Caco-2 (cell line): ENCODE measurements at places on chromosomes 16 and 17. TPM values are rescaled to one million over a fixed set of nuclear protein-coding genes. Genes with fewer than 3 reads are reported as not detected.

- no peak for DNase-seq
These were observed 30.6 kb downstream of the IL21R start for GRCh38 chr16:27432558-27432957.

- DNase-seq, result no peak
These were observed 3.8 kb downstream of the CRYM start for GRCh38 chr16:21274172-21274726.

GRCh38 chr16:17375461-17376304 lies 95.1 kb downstream of the XYLT1 start:
- no peak for DNase-seq

Gene PPP1R1B
- total RNA-seq, result not detected in 2 replicates

- no peak for DNase-seq
These were observed 56.1 kb upstream of the ACSF3 start for GRCh38 chr16:89037261-89038152.

- DNase-seq, result no peak
These were observed 275.3 kb downstream of the PARN start for GRCh38 chr16:14354561-14355351.

GRCh38 chr17:76582660-76583059 lies 3.0 kb downstream of the ST6GALNAC2 start:
- DNase-seq, result no peak

Gene SLC9A5
- total RNA-seq, result 2.3 and 2.4 TPM in 2 replicates

Gene CLEC19A
- total RNA-seq, result not detected in 2 replicates

Gene HSD17B2
- 5.1 and 5.2 TPM in 2 replicates for total RNA-seq

GRCh38 chr17:46011711-46012505 lies 12.9 kb downstream of the STH start:
- no peak for DNase-seq

- DNase-seq, result no peak
These were observed 23.1 kb downstream of the MRC2 start for GRCh38 chr17:62650587-62650986.

DNA sequence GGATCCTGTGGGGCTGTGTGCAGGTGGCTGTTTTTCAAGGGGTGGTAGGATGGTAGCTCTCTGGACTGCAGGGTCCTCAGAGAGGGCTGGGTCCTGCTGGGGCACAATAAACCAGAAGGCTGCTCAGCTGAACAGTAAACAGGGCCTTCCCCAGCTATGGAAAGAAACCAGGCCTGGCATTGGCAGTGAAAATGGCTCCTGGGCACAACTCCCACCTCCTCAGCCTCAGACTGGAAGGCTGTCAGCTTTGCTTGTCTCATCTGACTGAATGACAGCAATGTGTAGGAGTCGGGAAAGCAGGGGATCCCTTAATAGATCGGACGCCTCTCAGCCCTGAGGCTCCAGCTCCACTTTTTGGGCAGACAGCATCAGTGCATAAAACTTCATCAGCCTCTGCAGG lies 59.8 kb upstream of the NLRP1 start:
- DNase-seq, result no peak

DNA sequence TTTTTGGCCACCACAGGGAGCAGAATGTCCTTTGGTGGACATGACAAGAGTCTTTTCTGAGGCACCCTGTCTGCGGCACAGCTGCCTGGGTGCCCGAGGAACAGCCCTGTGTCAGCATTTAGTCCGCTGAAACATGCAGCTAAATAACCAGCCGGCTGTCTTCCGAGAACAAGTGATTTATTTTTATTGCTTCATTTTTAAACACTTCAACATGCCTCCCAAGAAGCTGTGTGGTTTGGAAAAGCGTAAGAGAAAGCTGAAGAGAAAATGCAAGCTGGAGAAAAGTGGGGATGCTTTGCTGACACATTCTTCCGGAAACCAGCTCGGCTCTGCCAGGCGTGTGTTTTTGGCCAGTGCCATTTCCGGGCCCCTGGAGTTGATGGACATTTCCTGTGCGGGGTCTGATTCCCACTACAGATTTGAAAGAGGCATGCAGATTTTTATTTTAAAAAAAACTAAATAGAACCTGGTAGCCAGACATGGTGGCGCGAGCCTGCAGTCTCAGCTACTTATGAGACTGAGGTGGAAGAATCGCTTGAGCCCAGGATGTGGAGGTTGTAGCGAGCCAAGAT lies 94.7 kb downstream of the SEC14L1 start:
- no peak for DNase-seq

Gene EVPL
- total RNA-seq, result 0.16 and 0.46 TPM in 2 replicates

DNA sequence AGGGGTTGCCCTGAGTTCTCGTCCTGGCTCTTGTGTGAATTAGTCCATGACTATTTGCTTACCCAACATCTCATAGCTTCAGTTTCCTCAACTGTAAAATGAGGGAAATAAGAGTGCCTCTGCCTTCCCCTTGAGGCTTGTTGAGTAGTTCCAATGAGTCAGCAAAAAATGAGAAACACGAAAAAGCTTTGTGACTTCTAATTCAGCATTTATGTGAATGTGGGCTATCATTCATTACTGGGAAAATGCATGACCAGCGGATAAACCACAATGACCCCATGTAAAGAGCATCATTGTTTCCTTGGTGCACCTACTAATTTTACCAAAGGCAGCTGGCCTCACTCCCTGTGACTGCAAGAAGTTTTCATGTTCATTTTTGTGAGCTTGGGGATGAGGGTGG lies 374.6 kb upstream of the HSBP1 start:
- no peak for DNase-seq

GRCh38 chr17:53090770-53091169 lies 732.0 kb upstream of the KIF2B start:
- no peak for DNase-seq

DNA sequence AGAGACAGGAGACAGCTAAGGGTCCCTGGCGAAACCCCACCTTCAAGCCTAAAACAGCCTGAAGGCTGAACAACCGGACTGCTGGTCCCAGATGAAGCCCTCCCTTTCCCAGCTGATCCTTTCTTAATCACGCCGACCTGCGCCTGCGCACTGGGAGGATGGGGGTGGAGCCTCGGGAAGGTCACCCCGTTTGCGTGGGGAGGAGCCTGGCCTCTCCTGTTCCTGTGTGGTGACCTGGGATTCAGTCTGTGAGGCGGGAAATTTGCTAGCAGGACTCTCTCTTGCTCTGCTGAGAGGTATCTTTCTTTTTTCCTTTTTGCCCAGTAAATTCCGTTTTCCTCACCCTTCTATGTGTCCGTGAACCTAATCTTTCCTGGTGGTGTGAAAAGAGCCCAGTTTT lies 9.6 kb downstream of the FAM20A start:
- no peak for DNase-seq

- DNase-seq, result peak; percentile 67
These were observed 1.6 kb downstream of the UBALD1 start for GRCh38 chr16:4612977-4613635.

GRCh38 chr17:50161911-50162288 lies 3.9 kb upstream of the SGCA start:
- DNase-seq, result no peak

Gene PRKCB
- total RNA-seq, result not detected in 2 replicates

DNA sequence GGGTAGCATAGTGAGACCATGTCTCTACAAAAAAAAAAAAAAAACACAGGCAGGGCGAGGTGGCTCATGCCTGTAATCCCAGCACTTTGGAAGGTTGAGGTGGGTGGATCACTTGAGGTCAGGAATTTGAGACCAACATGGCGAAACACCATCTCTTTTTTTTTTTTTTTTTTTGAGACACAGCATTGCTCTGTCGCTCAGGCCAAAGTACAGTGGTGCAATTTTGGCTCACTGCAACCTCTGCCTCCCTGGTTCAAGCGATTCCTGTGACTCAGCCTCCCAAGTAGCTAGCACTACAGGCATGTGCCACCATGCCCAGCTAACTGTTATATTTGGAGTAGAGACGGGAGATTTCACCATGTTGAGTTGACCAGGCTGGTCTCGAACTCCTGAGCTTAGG lies 5.1 kb downstream of the RAMP2 start:
- no peak for DNase-seq

- no peak for DNase-seq
These were observed 129.7 kb upstream of the PMFBP1 start for GRCh38 chr16:72301523-72302236.
